ENCODE measurements at places on chromosomes 7 and 10.

DNA sequence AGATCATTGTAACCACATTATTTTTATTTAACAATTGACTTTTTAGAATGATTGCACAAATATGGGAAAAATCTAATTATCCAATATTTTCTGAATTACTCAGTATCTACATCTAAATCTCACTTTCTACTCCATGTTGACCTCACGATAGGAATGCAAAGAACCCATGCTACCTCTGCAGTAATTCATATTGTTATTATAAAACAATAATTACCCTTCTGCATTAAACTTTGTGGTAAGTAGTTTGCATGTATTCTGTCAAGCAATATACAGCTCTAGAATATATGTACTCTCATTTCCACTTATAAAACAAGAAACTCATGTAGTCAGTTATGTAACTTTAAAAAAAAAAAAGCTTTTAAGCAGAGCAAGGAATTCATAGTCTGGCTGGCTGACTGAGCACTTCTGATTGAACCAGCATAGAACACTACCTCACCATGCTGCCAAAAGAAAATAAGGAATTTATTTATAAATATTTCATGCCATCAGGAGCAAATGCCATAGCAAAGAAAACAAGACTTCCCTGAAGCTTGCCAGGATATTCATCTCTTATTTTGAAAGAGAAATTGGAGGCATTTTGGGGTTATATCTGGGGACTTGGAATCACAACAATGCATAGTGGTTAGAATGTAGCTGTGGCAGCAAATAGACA is 895.7 kb downstream of the XPNPEP1 start:
- no peak for DNase-seq

DNA sequence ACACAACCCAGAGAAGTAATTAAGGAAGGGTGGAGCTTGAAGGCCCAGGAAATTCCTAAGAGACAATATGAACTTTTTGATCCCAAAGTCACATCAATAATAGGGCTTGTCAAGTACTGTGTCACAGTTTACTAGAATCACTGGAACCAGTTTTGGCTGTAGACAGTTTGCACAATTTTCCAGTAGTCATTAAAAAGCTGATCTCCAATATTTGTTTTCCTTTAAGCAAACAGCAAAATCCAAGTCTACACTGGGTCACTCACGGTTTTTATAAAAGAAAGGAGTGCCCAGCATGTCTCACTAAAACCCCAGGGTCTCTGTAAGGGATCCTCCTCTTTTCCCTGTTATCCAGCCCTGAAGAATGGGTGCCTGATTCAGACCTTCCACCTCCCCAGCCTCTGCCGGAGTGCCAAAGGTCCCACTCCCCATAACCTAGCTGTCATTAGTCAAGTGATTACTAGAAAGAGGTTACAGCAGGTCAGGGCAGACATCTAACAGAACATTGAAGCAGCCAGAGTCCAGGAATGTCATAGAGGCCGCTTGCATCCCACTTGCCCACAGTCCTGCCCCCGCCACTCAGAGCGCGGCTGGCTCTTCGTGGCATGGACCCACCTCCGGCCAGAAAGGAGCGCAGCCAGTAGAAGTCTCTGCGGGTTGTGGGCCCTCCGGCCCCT is 552 bp downstream of the SLC25A16 start:
- no peak for DNase-seq

GRCh38 chr7:5780801-5781496 is 514 bp downstream of the RNF216 start:
- DNase-seq, result no peak

DNA sequence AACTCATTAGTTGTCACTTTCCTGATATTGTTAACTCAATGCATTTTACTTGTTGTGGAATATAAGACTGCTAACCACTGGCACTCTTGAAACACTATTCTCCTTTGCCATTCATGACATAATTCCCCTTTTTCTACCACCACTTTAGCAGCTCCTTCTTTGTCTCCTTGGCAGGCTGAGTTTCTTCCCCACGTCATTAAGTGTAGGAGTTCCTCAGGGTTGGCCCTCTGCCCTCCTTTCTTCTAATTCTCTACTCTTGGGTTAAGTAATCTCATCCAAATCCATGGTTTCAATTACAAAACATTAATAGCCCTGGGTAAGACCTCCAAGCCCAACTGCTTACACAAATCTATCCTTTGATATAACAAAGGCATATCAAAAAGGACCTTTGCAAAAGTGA is 175.1 kb downstream of the HGF start:
- no peak for DNase-seq
